CD4-positive, alpha-beta T cell treated with Interleukin-12 subunit alpha and Interleukin-12 subunit beta, for 1 hour (primary cell): ENCODE measurements at places on chromosomes 2 and 18.
A peak's percentile ranks its signal among the peaks of the same experiment; 100 is the strongest.

DNA sequence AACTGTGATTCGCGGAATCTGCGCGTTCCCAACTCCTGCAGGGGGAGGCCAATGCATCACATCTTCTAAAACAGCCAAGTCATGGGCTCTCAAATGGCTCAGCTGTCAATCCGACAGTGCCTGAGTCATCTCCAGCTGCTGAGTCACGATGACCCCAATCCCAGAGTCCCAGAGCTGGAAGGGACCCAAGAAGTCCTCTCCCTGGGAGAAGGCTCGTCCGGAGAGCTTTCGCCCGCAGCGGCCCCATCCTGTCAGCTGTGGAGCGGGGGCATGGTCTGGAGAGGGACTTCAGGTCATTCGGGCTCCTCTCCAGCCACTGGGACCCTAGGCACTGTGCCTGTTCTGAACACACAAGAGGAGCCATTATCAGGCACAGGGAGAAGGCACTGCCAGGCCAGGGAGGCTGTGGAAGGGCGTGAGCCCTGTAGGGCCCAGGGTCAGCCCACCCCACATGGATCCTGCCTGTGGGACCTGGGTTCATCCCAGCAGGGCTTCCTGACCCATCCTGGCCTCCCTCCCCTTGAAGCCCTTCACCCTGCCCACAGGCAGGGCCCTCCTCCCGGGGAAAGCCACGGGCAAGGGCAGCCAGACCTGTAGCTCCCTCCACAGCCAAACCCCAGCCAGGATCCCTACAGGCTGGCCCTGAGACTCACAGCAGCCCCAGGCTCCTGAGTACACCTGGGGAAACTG, 47.6 kb upstream of the GPC1 start:
- no peak for DNase-seq

DNA sequence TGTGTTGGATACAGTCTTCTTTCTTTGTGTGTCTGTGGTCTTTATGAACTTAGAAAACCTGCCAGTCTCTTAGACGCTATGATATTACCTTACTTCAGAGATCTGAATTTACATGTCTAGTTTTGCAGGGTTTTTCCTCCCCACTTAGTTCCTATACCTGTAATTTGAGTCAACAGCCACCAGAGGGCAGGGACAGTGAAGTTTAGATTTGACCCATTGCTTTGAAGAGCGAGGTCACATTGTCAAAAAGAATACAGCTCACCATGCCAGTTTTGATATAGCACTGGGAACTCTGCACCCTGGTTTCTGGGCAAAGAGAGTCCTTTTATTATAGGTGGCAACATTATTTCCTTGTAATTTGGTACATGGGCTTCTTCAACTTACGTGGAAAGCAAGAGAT, 102.3 kb downstream of the MAPK4 start:
- no peak for DNase-seq

DNA sequence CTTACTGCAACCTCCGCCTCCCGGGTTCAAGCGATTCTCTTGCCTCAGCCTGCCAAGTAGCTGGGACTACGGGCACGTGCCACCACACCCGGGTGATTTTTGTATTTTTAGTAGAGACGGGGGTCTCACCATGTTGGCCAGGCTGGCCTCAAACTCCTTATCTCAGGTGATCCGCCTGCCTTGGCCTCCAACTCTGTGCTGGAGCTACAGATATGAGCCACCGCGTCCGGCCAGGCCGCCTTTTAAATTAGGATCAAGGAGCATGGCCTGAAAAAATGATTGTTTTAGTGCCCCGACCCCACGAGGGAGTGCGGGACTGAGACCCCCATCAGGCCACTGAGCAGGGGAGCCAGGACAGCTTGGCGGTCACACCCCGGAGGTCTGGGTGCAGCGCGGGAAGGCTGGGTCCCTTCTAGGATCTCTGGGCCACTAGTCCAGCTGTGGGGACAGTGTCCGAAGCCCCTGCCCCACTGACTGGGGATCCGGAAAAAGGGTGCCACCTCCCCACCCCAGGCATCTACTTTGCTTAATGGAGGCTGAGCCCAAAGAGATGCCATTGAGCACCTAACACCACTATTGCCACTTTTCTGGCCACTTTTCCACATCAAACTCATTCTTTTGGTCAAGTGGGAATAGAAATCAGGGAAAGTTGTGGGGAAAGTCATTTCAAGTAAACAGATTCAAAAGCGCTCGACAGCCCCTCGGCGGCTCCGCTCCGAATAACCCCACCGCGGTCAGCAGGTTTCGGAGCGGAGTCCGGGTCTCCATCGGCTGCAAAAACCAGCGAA, 19.7 kb upstream of the DNMT3A start:
- DNase-seq = no peak

DNA sequence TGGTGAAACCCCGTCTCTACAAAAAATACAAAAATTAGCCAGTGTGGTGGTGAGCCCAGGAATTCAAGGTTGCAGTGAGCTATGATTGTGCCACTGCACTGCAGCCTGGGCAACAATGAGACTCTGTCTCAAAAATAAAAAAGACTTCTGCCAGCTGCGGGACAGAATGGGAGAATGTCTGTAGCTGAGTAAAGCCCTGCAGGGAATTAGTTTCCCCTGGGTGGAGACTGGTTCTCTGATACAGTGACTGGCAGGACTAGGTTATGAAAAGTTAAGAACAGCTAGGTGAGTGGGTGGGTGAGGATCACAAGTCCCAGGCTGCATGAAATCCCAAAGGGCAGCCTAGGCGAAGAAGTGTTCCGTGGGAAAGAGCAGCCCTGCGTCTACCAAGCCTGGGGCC, 13.8 kb upstream of the CATIP start:
- no peak for DNase-seq

- no peak for DNase-seq
Observed at GRCh38 chr2:147388217-147388616, 456.6 kb upstream of the ACVR2A start.

GRCh38 chr2:129296806-129297205, 682.7 kb upstream of the RAB6C start:
- no peak for DNase-seq

GRCh38 chr2:53545604-53546003, 222.0 kb upstream of the CHAC2 start:
- no peak for DNase-seq

DNA sequence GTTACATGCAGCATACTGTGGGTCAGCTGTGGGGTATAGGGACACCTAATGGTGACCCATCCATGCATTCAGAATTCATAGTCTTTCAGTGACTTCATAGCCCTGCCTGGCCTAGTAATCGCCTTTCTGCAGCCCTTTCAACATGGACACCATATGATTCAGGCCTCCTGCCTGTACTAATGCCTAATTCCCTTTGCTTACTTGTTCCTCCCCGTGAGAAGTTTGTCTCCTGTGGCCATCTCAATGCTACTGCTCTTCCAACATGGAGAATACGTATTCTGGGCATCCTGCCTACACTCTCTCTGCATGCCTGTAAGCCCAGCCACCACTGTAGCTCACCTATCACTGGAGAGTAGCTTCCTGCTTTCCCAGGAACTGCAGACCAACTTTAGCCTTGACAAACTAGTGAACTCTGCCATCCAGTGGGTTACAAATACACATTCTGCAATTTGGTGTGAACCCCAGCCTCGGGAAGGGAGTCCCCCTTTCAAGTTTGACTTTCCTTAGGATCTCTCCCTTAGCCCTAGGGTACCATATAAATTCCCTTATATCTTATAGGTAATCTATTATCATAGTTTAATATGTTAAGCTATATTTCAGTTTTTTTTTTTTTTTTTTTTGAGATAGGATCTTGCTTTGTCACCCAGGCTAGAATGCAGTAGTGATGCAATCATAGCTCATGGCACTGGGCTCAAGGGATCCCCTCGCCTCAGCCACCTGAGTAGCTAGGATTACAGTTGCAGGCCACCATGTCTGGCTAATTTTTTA, 22.3 kb downstream of the M1AP start:
- DNase-seq = no peak

DNA sequence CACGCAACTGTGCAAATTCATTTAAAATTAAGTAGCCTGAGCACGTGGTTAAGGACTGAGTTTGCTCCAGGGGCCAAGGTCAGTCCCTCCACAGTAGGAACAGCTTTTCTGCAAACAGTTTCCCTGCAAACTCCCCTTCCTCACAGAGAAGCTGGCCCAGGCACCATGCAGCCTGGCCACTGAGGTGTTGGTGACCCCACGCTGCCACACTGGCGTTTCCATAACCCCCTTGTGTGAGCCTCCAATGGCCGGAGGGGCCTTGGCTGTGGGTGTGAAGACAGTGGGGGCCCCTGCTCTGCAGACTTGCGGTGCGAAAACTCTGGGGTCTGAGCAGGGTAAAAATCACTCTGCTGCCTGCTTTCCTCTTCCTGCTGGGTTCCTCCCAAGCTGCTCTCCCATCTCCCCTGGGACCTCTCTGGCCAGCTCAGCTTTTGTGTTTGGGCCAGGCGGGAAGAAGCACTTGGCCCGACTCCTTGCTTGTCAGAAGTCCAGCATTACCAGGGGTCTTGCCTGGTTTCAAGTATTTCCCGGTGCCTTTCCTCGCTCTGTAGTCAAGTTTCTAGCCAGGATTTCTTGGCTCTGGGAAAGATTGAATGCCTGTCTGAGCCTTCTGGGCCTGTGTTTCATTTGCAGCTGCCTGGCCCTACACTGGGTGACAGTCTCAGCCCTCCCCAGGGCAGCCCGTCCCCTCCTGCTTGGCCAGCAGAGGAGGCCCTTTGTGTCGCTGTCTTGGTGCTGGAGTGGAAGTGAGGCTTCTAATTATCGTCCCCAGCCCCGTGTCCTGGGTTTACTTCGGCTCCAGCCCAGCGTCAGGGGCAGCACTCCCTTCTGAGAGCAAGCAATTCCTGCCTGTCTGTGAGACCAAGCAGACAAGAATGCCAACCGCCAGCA, 131.4 kb upstream of the SLC1A4 start:
- DNase-seq = no peak

- DNase-seq = no peak
Observed at GRCh38 chr2:134336921-134337320, 83.0 kb downstream of the MGAT5 start.

DNA sequence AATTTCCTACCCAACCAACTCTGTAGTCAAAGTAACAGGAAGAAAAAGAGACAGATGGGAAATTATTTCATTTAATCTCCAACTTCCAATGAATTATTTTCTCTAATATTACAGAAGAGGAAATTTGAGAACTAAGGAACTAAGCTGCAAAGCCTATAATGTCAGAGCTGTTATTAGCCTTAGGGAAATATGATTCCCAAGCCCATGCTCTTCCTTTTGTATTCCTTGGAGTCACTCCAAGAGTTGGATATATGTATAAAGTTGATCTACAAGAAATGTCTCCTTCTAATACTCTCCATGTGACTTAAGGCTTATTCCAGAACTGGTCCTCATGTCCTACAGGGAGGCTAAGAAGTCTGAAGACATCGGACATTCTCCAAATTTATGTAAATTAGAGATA, 31.6 kb upstream of the VWC2L start:
- no peak for DNase-seq

GRCh38 chr18:24582771-24583170, 122.3 kb downstream of the HRH4 start:
- no peak for DNase-seq

DNA sequence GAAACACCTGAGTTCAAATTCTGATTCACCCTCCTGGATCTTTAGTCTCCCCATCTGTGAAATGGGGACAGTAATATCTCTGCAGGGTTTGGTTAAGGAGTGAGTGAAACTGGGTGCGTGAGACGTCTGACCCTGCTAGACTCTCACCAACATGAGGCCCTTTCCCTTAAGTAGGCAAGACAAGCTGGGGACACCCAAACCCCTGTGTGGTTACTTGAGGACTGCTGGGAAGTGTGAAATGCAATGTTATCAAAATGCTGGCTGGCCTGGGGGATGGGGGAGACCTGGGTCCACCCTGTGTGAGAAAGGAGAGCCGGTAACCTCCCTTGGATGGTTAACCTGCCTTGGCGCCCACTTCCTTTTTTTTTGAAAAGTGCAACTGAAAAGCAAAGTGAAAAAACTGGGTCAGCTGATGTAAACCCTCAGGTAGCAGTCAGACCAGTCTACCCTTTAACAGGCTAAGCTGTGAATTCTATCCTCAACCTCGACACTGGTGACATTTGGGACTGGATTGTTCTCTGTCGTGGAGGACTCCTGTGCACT, 82.3 kb downstream of the INPP5D start:
- DNase-seq = peak; percentile 42

- DNase-seq = no peak
Observed at GRCh38 chr2:104504331-104505073, 349.4 kb upstream of the POU3F3 start.

- no peak for DNase-seq
Observed at GRCh38 chr2:233456111-233456510, 101.8 kb downstream of the DGKD start.

GRCh38 chr18:57974585-57975265, 69.3 kb upstream of the NEDD4L start:
- no peak for DNase-seq

GRCh38 chr2:218993345-218994315, at the start of gene CRYBA2:
TSS of gene CRYBA2 (minus strand) at chr2:218993422. CDS start at chr2:218993176, 246 bp downstream.
- DNase-seq = no peak

GRCh38 chr2:165905269-165905668, 48.3 kb downstream of the TTC21B start:
- no peak for DNase-seq

DNA sequence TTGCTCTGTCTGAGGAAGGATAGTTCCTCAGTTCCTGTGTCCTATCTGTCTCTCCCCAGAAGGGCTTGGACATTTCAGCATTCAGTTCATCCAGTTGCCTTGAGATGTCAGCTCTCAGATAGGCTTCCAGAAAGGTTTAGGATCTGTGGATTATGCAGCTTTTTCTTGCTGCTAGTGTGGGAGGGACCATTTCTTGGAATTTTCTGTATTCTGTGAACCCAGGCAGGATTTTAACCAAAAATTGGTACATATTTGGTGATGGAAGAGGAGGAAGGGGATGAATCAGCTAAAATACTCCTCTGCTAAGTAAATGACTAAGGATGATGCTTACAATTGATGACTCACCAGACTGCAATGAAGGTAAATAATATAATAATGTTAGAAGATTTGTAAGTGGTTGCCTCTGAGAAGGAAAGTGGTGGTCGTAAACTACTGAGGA, 58.6 kb upstream of the DOCK10 start:
- no peak for DNase-seq

GRCh38 chr2:206804326-206804725, 38.9 kb downstream of the FASTKD2 start:
- DNase-seq = no peak

DNA sequence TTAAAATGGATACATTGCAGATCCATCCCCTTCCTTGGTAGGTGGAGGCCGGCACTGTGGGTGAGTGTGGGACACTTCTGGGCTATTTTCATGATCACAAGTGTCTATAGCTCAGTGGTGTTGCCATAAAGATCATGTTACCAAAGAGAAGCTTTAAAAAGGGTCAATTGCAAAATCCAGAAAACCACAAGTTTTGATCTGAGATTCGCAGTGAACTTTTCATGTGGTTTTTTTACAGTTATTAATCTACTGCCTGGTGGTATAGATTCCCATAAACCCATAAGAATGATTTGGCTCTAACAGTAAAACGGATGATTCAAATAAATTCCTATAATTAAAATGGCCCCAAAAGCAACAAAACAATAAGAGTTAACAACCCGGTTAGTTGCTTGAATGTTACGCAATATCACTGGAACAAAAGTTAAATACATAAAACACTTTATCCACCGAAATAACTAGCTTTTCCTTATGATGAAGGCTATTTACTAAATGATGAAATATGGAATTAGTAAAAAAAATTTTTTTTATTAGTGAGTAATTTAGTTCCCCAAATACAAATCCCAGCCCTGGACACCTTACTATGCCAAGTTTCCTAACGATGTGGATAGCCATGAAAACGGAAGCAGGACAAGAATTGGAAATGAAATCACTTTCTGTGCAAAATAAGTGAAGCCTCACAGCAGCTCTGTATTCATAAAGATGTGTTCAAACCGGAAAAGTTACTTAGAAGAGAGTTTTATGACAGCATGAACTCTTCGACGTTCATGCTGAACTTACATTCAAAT, 95.6 kb upstream of the THOC1 start:
- no peak for DNase-seq
